T-cell (primary cell): ENCODE measurements at places on chromosomes 1 and 21.

DNA sequence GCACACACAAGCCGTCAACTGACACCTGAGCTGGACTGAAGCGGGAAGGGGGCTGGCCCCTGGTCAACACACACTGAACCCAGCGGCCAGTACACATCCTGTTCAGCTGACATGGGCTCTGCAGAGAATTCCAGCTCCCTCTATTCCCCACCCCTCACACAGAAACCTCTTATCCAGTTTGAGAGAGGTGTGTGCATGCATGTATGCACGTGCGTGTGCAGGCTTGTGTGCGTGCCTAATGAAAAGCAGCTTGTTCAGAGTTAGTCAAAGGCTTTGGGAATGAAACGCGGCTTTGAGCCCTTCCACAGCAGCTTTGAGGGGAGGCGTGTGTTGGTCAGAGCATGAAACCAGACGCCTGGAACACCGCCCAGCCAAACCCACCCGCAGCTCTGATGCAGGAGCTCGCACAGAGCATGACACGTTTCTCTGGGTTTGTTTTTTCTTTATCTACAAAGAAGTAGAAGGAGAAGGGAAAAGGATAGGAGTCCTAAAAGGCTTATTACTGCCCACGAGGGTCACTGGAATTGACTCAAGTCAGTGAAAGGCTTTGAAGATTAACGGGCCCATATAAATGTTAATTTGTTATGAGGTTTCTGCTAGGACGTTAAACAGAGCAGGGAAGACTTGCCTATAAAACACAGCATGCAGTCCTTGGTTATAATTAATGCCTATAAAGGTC is 184.2 kb downstream of the ETS2 start:
- DNase-seq, result no peak

GRCh38 chr1:12271033-12271432 is 41.2 kb downstream of the VPS13D start:
- DNase-seq, result no peak

- no peak for DNase-seq
These were observed 7.3 kb downstream of the KRTAP22-2 start for GRCh38 chr21:30582870-30583269.

GRCh38 chr1:221162352-221162751 is 283.1 kb downstream of the HLX start:
- DNase-seq, result no peak

DNA sequence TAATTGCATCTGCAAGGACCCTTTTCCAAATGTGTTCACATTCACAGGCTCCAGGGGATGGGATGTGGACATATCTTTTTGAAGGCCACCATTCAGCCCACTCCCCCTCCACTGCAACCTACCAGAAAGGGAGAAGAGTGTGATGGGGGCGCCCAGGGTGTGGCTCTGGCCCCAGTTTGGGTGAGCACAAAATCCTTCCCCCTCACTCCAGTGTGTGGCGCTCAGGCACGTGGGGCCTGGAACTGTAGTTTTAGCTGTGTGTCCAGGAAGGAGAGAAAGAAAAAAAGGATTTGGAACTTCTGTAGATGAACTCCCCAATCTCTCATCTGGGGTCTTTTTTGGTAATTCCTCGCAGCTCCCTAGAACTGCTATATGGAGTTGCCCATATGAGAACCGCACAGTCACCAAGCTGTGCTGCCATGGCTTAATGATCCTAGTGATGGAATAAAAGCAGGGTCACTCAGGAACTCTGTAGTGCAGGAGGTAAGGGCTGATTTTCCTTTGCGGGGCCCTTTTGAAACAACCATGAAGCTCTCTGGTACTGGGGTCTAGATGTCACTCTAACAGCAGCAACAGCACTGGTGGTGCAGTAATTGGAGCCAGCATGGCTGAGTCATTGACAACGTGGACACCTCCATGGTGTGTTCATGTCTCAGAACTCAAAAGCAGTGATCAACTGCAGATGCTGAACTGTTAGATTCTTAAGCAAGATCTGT is 17.0 kb downstream of the AGT start:
- no peak for DNase-seq

GRCh38 chr1:110490791-110491451 is 28.1 kb downstream of the KCNA10 start:
- no peak for DNase-seq

GRCh38 chr1:89598450-89599331 is 34.2 kb upstream of the LRRC8C start:
- DNase-seq, result peak; percentile 68

DNA sequence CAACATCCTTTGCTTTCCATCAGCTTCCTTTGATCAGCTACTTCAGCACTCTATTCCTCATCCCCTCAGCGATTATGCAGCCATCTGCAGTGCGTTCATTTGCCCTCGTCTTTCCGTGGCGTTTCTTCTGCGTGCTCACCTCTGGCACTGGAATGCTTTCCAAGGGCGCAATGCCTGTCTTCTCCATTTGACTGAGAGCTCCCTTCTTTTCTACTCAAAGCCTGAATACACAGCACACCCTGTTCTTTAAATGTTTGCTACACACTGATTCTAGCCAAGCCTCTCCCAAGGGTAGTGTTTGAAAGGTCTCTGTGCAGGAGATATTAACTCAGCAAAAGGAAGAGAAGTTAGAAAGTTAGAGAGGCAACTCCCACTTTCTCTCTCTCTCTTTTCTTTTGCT is 22.6 kb downstream of the C1orf116 start:
- no peak for DNase-seq

DNA sequence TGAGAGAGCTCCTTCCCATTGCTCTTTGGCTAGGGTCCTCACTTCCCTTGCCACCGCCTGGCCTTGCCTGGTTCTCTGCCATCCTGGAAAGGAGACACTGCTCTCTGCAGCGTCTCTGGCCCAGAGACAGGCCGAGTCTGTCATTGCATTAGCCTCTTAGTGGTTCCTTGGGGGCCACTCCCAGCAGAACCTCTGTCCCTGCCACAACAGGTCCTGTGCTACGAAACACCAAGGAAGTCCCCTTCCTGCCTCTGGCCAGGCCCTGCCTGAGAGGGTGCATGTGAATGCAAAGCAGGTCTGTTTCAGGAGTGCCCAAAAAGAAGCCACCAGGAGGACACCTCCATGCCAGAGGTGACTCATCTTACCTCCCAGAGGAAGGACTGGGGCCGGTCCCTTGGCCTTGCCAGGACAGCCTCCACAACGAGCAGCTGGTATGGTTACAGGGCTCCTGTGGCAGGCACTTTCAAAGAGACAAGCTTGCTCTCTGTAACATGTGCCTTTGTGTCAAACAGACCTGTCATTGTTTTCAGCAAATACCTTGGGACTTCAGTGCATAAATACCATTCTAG is 59.6 kb downstream of the VPS26C start:
- DNase-seq, result no peak

DNA sequence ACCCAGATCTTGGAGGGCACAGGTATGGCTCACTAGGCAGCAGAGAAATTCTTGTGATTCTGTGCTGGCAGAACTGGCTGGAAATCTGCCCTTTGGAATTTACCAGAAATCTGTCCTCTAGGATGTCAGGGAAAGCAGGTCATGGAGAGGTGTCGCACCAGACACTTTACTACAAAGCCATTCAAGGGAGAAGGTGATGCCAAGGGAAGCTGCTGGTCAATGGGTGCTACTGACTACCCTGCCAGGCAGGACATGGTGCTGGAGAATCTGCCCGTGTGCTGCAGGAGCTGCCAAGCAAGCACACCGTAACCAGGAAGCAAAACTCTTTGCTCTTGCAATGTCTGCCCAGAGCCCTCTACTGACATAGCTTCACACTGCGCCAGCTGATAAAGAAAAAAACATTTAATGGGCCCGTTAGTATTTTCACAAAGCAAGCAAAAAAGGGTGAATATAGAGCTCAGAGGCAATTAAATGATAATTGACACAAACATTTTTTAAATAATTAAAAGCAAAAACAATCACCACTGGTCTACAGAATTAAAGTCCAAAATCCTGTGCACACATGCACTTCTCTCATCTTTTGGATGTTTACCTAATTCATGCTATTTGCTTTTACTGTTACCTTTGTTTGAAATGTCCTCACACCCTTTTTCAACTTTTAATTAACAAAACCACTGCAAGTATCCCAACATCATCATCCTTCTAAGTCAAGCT is 7.2 kb upstream of the FBXO28 start:
- no peak for DNase-seq

- no peak for DNase-seq
These were observed 151.0 kb downstream of the NUF2 start for GRCh38 chr1:163472651-163473248.

DNA sequence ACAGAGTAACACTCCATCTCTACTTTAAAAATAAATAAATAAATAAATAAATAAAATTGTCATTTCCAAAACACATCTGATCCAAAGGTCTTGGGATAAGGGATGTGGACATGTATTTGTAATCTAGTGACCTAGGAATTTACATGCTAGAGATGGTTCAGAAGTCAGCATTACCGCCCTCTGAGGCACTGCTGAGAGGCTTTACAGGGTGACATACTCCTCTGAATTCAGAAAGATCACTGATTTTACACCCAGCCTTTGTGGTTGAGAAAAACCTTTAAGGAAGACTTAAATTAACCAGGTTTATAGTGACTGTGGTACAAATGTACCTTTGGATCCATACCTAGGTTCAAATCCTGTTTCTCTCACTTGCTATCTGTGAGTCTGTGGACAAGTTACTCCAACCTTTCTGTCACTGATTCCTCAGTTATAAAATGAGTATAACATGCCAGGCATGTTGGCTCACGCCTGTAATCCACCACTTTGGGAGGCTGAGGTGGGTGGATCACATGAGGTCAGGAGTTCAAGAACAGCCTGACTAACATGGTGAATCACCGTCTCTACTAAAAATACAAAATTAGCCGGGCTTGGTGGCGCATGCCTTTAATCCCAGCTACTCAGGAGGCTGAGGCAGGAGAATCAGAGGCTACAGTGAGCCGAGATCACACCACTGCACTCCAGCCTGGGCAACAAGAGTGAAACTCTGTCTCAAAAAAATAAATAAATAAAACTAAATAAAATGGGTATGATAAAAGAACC is 20.1 kb downstream of the OSBPL9 start:
- no peak for DNase-seq

DNA sequence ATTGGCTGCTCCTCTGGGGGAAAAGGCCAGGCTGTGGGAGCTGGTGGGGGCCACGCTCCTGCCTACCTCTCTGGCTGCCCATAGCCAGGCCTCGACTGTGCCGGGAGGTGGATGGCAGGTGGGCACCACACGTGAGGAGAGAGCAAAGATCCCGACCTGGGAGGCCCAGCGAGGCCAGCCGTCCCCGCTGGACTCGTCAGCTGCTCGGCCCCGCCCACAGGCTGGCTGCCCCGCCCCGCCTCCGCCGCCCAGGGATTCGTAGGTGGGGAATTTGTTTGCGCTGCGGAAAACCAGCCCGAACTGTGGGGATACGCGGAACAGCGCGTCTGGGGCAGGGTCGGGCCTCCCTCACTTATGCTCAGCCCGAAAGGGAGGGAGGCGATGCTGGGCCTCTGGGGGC is 31.7 kb downstream of the TP73 start:
- no peak for DNase-seq

GRCh38 chr1:22830041-22830566 is 119.5 kb downstream of the EPHB2 start:
- no peak for DNase-seq

DNA sequence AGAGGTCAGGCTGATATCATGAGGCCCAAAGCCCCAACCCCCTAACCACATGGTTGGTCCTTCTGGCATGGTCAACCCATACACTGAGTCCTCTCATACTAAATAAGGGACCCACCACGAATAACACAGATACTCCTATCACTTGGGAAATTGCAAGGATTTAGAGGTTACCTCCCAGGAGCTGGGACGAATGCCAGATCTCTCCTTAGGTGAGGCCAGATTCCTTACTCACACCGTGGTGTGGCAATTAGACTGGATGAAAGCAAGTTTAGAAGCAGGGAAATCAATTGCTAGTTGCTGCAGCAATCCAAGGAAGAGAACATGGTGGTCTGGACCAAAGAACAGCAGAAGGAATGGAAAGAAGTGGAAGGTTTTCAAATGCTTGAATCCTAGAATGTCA is 60.1 kb downstream of the IER5 start:
- no peak for DNase-seq

GRCh38 chr1:84836145-84836544 is 56.9 kb downstream of the LPAR3 start:
- DNase-seq, result no peak

- DNase-seq, result no peak
These were observed 2.2 kb downstream of the PADI4 start for GRCh38 chr1:17310068-17310640.

- DNase-seq, result no peak
These were observed 435.8 kb downstream of the MRPL39 start for GRCh38 chr21:25171438-25171837.

DNA sequence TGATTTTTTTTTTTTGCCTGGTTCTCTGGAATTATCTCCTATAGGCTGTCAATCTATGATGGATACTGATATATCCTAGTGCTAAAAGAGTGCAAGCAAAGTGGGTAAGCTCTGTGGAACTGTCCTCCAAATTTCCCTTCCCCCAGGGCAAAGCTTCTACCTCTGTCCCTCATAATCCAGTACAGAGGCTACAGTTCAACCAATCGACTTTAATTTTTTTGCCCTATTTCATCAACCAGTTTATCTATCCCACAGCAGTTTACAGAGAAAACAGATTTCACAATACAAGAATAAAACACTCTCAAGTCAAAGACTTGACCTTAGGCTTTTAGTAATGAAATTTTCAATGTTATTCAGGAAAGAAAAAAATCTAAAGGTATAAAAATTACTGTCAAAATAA is 13.9 kb downstream of the PUM1 start:
- DNase-seq, result no peak

DNA sequence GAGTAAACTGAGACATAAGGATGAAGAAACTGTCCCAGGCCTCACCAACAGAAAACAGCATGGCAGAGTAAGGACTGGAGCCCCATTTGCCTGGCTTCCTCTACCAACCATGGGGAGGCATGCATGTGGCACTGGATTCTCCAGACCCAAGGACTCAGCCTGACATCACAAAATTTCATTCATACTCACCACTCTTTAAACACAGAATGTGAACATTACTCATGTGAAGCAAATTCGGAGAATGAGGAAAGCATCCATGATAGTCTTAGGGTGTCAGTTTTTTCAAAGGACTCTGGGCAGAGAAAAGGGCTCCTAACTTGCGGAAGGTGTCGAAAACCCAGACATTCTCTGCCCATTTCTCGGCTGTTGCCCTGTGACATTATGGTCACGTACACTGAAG is 83.9 kb downstream of the PCNX2 start:
- no peak for DNase-seq

- DNase-seq, result no peak
These were observed 341.0 kb upstream of the NEGR1 start for GRCh38 chr1:72623299-72623708.

DNA sequence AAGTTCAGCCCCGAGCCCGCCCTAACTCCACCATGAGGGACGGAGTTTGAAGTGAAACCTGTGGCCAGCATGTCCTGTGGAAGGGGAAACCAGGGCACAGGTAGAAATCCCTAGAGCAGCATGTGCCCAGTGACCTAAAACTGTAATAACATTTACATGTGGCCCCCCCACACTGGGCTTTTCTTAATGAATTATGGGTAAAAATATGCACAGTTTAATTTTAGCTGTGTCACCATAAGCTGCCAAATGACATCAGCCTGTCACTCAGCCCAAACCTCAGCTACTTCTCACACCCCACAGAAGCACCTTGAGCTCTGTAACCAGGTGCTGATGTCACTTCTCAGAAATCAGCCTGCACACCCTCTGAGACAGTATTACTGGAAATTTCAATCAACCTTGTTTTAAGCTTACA is 50.0 kb upstream of the SLC19A1 start:
- peak; percentile 82 for DNase-seq

GRCh38 chr1:240008298-240008697 is 83.4 kb upstream of the FMN2 start:
- no peak for DNase-seq
